WERI-Rb-1 (cell line): ENCODE measurements at places on chromosomes 5 and 9.

- DNase-seq: peak; percentile 32
These were observed 92.9 kb upstream of the GRHPR start for GRCh38 chr9:37329576-37329975.

DNA sequence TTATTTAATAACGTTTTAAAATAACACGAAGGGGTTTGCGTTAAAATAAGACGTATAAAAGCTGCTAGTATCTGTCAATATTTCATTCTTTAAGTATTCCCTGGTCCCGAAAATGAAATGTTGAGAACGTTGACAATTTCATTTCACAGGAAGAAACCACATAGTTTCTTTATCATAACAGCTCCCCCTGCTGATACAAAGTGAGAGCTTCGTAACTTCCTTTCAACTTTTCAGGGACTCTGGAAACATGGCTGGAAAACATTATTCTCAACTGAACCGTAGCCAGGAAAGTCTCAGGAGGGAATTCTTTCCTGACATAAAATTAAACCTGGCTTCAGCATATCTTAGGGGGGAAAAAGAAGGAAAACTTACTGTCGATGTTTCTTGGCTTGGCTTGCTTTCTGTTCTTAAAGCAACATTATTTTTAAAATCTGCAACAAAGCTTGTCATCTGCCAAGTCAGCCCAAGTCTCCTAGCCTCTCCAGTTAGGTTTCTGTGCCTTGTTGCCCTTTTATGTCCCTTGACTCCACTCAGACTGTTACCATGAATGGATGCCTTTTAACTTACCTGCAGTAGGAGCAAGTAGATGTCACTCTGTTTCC is 122.9 kb upstream of the DAB2 start:
- DNase-seq: peak; percentile 15

GRCh38 chr5:77308154-77308960 is 97.9 kb downstream of the PDE8B start:
- DNase-seq: no peak

- no peak for DNase-seq
These were observed 5.8 kb downstream of the FOXE1 start for GRCh38 chr9:97858826-97859225.

GRCh38 chr5:178487911-178488600 is 102.1 kb downstream of the COL23A1 start:
- no peak for DNase-seq

DNA sequence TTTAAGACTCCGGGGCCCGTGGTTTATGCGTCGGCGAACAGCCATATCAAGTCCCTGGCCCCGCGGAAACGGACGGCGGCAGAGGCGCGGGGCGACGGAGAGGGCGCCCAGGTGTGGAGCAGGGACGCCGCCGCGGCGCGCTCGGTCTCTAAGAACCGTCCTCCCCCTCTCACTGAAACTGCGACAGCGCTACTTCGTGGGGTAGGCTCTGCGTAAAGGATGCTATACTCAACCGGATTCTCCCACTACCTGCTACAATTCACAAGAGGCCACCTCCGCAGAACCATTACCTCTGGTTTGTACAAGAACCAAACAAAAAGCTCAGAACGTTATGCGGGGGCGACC is 404 bp downstream of the MRNIP start:
- peak; percentile 15 for DNase-seq

DNA sequence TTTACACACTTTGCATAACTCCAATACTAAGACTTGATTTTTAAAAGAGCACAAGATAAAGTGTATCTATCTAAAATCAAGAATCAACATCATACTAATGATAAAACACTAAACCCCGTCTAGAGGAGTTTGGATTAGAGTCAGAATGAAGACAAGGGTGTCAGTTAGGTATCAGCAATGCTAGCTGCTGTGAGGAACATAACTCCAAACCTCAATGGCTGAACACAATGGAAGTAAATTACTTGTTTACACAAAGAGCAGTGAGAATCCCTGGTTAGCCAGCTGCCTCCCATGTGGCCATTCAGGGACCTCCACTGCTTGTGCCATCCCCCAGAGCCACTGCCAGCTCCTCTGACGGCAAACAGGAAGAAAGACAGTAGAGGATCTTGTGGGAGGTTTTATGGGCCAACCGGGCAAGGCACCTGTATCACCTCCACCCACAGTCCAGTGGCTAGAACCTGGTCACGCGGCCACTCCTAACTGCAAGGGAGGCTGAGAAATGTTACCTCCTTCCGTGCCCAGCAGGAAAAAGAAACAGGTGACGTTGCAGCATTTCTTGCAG is 24.0 kb upstream of the GRHPR start:
- no peak for DNase-seq

DNA sequence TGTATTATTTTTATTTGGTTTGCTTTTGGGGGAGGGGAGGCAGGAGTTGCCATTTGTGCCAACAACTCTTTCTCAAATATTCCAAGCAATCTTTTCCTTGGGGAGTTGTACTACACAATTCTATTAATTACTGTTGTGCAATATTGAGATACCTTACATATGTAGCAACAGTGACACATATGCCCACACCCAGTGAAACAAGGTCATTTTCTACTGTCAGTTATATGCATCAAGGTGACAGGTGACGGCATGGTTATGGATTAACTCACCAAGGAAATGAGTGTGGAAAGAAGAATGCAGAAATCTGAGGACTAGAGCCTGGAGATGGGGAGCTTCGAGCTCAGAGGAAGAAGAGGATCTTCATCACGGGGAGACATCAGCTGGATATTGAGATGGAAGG is 17.9 kb upstream of the MSMP start:
- DNase-seq: no peak

- peak; percentile 77 for DNase-seq
These were observed 19.7 kb upstream of the GRIA1 start for GRCh38 chr5:153470736-153471135.

GRCh38 chr5:67268231-67269021 is 71.8 kb upstream of the CD180 start:
- DNase-seq: no peak

DNA sequence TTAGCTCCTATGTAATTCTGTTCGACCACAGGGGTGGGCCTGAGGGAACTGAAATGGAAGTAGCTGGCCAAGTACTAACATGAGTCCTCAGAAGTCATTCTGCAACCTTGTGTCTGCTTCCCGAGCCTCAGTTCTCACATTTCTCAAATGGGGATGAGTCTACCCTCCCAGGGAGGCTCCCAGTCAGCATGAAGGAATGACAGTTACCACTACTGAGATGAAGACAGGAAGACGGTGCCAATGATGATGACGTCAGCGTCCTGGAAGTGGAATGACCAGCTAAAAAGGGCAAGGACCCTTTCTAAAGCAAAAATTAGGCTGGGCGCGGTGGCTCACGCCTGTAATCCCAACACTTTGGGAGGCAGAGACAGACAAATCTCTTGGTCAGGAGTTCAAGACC is 6.8 kb downstream of the PIP5KL1 start:
- no peak for DNase-seq

GRCh38 chr5:83512061-83512745 is 40.7 kb downstream of the VCAN start:
- no peak for DNase-seq

- no peak for DNase-seq
These were observed 299.9 kb downstream of the SPOCK1 start for GRCh38 chr5:137199201-137199600.

DNA sequence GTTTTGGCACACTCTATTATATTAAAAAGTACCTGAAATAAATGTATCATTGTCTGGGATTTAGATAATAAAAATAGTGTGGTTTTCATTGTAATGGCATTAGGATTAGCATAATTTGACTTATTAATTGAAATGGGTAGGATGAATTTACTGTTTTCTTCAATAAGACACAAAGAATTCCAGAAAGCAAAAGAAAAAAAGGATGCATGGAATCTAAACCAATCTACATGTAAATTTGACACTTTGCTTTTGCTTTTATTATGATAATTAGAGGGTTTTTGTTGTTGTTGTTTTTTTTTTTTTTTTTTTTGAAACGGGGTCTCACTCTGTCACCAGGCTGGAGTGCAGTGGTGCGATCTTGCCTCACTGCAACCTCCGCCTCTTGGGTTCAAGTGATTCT is 304.8 kb upstream of the EFNA5 start:
- DNase-seq: no peak

GRCh38 chr5:68528821-68529273 is 313.3 kb downstream of the PIK3R1 start:
- DNase-seq: no peak

DNA sequence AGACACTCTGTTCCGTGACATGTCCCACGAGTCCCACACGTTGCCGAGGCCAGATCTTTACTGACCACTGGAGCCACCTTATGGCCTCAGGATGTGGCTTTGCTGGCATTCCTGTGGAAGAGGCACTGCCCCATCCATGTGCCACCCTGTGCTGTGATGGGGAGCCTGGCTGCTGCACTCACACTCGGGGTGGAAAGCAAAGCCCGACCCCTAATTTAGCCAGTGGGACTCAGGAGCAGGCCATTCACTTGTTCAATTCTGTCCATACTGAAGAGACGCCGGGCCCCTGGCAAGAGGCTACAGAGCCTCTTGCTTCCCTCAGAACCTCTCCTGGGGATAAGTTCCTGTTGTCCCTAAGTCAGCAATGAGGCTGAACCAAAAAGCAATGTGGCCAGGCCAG is 18.6 kb upstream of the CEP72 start:
- DNase-seq: peak; percentile 5

DNA sequence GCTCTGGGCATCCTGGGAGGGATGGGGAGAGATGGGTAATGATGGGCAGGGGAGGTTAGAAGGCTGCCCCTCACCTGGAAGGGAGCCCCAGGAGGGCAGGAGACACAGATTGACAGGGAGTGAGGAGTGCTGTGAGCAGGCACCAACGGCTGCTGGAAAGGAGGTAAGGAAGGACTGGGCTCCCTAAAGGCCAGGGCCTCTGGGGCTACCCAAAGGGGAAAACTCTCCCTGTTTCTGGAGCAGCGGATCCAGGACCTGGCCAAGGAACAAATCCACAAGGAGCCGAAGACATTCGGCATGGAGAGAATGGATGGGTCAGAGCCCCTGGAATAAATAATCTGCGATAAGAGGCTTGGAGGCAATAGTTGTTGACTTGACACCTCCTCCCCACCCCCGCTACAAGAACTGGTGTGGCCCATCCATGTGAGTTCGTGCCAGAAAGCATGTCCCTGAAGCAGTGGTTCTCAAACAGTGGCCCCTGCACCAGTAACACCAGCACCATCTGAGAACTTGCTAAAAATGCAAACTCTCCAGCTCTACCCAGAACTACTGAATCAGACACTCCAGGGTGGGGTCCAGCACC is 208.3 kb downstream of the GABBR2 start:
- no peak for DNase-seq

- peak; percentile 42 for DNase-seq
These were observed 186.7 kb upstream of the TBC1D2 start for GRCh38 chr9:98442114-98442513.

GRCh38 chr5:141729387-141730006 is 47.5 kb upstream of the ARAP3 start:
- DNase-seq: no peak

GRCh38 chr9:14895806-14896205 is 14.4 kb downstream of the FREM1 start:
- no peak for DNase-seq

- DNase-seq: no peak
These were observed 7.3 kb downstream of the ISCA1 start for GRCh38 chr9:86274821-86275643.

GRCh38 chr9:127126971-127127370 is 4.5 kb upstream of the ANGPTL2 start:
- no peak for DNase-seq

DNA sequence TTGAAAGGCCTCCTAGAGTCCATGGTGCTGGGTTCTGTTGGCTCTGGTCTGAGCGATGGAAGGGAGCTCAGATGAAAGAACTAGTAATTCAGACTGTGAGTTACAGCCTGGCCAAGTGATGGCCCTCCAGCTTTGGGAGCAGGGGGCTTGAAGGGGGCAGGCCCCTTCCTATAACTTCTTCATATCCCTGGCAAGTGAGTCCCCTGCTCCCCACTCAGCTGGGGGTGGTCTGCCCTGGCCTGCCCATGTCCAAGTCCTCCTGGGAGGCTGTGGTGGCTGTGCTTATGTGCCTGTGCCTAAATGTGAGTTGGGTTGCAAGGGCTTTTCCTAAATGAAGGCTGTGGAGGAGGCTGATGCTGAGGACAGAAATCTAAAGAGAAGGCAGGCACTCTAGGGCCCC is 80.1 kb downstream of the MACROH2A1 start:
- no peak for DNase-seq

- no peak for DNase-seq
These were observed 15.9 kb downstream of the MAN2A1 start for GRCh38 chr5:109705596-109705995.

- no peak for DNase-seq
These were observed 5.5 kb downstream of the ANGPTL2 start for GRCh38 chr9:127116957-127117356.

GRCh38 chr9:3768712-3769457 is 243.1 kb upstream of the RFX3 start:
- no peak for DNase-seq

GRCh38 chr5:168446983-168447619 is 39.2 kb upstream of the RARS1 start:
- no peak for DNase-seq
